ENCODE measurements at places on chromosomes 4 and X. TPM values are rescaled to one million over a fixed set of nuclear protein-coding genes. Genes with fewer than 3 reads are reported as not detected.

The DMRTC1B gene
- total RNA-seq = not detected

The TCEANC gene
- 7.9 TPM for total RNA-seq

The PRSS12 gene
- total RNA-seq = not detected

The PLXNB3 gene
- 2.9 TPM for total RNA-seq

The RHOXF2B gene
- not detected for total RNA-seq

The RBM10 gene
- 27.8 TPM for total RNA-seq

The STK32B gene
- total RNA-seq = 0.55 TPM

The KLHL15 gene
- 6.6 TPM for total RNA-seq

The GPR82 gene
- total RNA-seq = 0.19 TPM

The S100P gene
- not detected for total RNA-seq

The SPANXN4 gene
- not detected for total RNA-seq

The PPP4R3C gene
- not detected for total RNA-seq

The FRG2 gene
- total RNA-seq = not detected

The PPP2R2C gene
- 9.7 TPM for total RNA-seq

The MAGEB6 gene
- not detected for total RNA-seq

The OPN1LW gene
- not detected for total RNA-seq

GRCh38 chr4:2497931-2498330 is 29.0 kb downstream of the RNF4 start:
- DNase-seq = no peak

- DNase-seq = no peak
Measured at GRCh38 chr4:139670775-139671174, 5.2 kb downstream of the MGST2 start.

DNA sequence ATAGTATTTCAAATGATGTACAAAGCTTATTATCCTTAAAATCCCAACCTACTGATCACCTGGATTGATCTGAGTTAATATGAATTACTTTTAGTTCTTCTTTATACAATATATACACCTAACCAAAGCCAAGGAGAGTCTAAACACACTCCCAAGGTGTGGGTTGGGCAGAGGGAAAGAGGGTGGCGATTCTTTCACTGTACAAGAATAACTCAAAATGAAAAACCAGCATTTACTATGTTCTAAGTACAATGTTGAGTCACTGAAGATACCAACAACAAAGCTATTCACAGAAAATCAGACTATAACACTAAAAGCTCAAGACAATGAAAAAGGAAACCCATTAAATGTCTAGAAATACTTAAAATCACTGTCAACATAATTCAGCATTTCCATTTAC is 46.6 kb downstream of the ANKRD17 start:
- DNase-seq = no peak

DNA sequence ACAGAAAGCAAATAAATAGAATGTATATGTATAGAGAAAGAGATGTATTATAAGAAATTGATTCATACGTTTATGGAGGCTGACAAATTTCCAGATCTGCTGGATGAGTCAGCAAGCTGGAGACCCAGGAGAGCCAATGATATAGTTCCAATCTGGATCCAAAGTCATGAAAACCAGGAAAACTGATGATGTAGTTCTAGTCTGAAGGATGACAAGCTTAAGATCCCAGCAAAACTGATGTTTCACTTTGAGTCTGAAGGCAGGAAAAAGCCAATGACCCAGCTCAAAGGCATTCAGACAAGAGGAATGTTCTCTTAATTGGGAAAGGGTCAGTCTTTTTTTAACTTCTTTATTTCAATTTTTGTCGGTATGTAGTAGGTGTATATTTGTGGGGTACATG is 102.6 kb downstream of the LHFPL1 start:
- no peak for DNase-seq

DNA sequence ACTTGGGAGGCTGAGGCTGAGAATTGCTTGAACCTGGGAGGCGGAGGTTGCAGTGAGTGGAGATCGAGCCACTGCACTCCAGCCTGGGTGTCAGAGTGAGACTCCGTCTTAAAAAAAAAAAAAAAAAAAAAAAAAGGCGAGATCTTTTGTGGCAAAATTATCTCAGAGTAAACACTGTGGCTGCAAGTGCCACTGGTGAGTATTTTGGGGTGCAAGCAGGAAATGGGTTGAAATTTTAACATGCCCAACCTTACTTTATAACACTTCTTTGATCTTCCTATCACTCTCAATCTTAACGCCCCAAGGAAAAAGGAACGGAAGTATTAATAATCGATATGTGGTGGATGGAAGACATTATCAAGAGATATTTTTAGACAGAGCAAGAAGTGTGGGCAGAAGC is 32.1 kb downstream of the SLC34A2 start:
- no peak for DNase-seq

- no peak for DNase-seq
Measured at GRCh38 chrX:22163326-22163725, 109.4 kb upstream of the CBLL2 start.

- DNase-seq = no peak
Measured at GRCh38 chr4:70533211-70533610, 14.8 kb downstream of the AMTN start.

GRCh38 chr4:129233691-129234090 is 137.7 kb downstream of the C4orf33 start:
- no peak for DNase-seq

DNA sequence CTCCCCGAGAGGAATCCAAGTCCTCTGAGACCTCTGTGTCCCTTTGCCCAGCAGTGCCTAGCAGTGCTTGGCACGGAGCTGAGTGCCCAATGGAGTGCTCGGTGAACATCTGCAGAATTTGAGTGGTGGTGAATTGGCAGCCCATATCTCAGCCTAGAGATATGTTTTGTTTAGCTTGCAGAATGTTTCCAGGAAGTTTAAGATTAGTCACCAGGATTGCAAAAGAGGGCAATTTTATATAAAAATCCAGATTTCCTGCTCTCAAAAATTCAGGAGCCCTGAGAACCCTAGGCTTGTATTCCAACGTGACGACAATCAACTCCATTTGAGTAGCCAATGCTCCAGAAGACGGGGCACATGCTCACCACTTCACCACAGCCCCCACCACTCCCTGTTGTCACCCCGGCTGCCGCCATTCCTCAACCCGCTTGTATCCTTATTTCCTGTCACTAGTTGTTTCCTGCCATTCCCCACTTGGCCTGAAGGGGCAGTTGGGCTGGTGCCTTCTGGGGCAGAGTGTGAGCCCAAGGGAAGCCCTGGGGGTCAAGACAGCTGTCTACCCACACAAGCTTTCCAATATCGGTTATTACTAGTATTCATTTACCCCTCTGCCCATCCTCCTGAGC is 116.9 kb downstream of the EFNB1 start:
- no peak for DNase-seq

- no peak for DNase-seq
Measured at GRCh38 chr4:172786039-172786792, 382.4 kb upstream of the GALNT7 start.

GRCh38 chrX:38595801-38596200 is 34.5 kb downstream of the TSPAN7 start:
- DNase-seq = no peak

DNA sequence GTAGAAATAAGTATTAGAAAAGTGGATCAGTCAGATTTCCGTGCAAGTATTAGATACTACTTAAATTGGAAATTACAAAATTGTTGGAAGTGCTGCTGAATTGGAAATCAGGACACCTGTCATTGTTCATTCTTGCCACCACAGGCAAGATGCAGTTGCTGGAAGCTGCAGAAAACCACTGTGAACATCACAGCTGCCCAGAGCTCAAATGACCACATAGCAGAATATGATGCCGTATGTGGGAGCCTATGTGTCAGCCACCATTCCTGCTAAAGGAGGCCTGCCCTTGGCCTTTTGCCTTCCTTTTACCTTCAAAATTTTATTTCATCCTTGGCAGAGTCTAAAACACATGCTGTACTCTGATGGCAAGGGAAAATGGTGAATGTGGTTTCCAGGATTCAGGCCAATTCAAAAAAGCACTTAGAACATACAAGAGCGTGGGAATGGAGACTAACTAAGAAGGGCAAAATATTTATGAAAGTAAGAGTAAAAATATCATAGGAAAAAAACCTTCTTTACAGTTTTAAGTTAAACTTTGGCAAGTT is 1005.5 kb upstream of the GRID2 start:
- DNase-seq = no peak

- DNase-seq = no peak
Measured at GRCh38 chrX:70322784-70323183, 32.9 kb downstream of the KIF4A start.

DNA sequence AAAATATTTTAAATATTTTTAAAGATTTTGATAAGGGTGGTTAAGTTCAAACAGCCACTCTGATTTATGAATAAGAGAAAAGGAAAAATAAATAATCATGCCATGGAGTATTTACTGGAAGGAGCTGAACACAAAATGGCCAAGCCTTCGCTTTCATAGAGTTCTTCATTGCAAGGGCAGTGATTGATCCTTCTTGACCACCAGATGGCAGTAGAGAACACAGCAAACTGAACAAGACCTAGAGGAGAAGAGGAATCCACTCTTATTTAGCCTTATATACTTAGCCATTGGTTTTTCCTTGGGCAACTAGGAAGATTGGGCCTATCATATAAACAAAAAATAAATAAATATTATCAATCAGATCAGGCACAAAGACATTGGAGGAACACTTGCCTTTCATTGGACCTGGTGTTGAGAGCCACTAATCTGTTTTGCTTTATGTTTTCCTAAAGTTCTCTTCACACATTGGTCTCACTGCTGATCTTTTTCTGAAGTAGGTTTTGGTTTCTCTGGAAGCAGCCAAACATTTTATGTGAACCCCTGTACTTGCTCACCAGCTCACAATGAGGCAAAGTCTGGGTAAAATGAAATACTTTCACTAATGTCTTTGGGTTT is 58.1 kb upstream of the PARM1 start:
- DNase-seq = no peak

- no peak for DNase-seq
Measured at GRCh38 chrX:23811656-23812055, 28.7 kb downstream of the SAT1 start.

- no peak for DNase-seq
Measured at GRCh38 chrX:104668550-104668949, 102.6 kb downstream of the IL1RAPL2 start.

DNA sequence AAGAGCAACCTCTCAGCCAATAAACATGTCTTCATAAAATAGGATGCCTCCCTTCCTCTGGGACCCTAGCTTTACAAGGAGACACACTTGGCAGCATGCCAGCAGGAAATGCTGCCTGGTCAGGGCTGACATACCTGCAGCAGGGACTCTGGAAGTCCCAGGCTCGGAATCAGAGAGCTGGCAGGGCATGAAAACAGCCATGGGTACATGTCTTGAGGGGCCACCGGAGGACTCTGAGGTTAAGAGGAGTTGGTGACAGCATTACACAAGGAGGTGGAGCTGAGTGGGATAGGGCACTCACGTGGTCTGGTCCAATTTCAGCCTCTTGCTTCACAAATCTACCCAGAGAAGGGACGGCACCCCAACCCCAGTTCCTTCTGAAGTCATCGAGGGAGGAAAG is 15.7 kb downstream of the MSX1 start:
- DNase-seq = no peak

DNA sequence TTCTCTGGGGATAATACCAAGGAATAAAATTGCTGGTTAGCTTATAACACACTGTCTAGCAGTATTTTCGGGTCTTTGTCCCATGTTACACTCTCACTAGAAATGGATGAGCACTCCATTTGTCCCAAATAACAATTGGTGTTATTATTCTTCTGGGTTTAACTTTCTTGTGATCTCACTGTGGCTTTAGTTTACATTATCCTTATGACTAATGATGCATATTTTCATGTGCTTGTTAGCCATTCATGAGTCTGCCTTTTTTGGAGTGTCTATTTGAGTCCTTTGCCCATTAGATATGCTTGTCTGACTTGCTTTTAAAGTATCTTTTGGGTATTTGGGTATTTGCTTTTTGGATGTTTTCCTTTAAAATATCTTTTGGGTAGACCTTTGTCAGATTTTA is 372.9 kb upstream of the TENM3 start:
- no peak for DNase-seq

DNA sequence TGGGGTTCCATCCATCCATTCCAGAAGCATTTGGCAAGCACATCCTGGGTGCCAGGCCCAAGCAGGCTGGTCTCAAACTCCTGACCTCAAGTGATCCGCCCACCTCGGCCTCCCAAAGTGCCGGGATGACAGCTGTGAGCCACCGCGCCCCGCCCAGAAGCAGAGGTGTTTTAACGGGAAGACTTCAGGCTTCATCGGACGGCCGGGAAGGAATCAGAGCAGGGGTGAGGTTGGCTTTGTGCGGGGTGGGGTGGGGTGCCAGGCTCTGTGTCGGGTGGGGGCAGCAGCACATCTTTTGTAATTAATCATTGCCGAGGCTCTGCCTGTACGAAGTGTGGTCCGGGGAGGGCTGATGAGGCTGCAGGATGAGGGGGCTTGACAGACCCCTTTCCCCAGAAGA is 5.1 kb upstream of the SLC25A6 start:
- DNase-seq = peak; percentile 13

DNA sequence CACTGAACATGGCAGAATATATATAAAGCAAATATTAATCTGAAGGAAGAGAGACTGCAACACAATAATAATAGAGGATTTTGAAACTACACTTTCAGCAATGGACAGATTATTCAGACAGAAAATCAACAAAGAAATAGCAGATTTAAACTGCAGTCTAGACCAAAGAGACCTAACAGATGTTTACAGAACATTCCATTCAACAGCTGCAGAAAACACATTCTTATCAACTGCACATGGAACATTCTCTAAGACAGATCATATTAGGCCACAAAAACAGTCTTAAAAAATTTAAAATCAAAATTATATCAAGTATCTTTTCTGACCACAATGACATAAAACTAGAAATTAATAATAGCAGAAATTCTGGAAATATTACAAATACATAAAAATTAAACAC is 27.1 kb downstream of the CENPE start:
- no peak for DNase-seq

DNA sequence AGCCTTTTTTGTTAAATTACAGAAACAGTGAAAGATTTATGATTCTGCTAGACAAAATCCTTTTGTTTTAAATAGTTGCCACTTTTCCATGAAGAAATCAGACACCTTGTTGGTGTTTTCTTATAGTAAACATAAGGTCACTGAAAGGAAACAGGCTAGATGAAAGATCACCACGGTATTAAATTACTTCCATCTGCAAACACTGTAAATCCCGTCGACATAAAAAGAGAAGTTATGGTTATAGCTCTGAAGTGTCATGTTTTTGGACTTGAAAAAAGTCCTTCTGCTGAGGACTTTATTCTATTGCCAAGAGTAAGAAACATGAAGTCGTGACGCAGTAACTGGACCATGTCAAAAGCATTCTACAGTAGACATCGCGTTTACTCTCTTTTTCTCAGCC is 567.6 kb upstream of the SLIT2 start:
- DNase-seq = no peak

GRCh38 chr4:80613470-80613869 is 277.9 kb downstream of the CFAP299 start:
- no peak for DNase-seq

GRCh38 chrX:21929209-21929608 is 11.3 kb upstream of the SMS start:
- DNase-seq = no peak

DNA sequence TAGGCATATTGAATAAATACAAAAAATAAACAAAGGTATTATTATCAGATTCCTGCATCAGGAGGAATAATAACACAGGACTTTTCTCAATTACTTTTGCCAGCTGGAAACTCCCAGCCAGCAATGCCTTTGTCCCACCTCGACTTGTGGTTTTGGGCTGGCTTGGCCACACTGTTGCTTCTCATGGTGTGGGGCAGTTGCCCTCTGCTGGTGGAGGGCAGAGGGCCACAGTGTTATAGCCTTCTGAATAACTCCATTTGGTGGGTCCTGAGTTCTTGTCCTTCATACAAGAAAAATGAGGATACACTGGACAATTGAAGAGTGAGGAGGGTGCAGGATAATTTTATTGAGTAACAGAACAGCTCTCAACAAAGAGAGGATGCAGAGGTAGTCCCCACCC is 1206.0 kb upstream of the ADGRL3 start:
- peak; percentile 14 for DNase-seq
